ENCODE measurements at places on chromosomes 16 and 17.
A peak's percentile ranks its signal among the peaks of the same experiment; 100 is the strongest.

- no peak for DNase-seq
These were observed 233.0 kb upstream of the IRX5 start for GRCh38 chr16:54697677-54698076.

- DNase-seq, result peak; percentile 63
These were observed 9.5 kb upstream of the TCF25 start for GRCh38 chr16:89863741-89864526.

DNA sequence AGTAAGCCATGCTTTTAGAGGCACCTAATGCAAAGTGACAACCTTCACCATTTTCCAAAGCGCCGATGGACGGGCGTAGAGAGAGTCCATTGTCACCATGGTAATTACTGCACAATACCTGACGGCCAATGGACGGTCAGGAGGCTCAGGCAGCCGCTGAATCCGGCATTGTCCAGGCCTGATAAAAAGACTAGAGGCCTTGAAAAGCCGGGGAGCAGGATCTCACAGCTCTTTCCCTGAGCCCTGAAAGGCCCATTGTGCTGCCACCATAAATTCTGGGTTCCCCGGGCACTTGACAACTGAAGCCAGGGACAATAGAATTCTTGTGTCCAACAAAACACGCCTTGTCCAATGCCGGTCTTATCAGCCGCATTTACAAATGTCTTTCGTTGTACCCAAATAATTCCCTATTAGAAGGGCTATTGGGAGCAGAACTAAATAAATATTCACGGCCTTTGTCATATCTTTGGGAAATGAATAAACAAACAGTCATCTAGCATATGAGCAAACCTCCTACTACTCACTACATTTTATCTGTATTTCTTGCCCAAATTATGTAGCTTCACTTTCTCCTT lies 62.4 kb downstream of the CDH11 start:
- DNase-seq, result no peak

DNA sequence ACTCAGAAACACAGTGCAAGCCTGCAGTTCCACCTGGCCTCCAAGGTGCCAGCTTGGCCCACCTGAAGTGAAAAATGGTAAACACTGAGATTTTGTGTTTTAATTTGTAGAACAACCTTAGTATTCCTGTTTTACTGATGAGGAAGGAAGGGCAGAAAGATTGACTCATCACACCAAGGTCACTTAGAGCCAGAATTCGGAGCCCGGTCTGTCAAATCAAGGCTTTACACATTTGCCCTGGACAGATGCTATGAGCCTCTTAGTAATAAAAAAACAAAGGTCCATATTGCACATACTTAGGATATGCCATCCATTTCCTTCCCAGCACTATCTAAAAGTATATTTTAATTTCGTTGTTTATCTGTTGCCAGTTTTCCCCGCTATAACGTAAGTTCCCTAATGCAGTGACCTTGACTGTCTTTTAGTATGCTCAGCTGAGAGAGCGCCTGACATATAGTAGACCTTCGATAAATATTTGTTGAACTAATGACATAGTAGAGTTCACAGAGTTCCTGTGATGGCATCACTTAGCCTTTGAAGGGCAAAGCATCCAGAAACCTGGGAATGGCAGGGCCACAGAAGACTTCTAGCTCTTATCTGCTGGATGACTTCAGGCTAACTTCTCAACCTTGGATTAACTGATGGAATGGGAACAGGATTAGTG lies 7.2 kb upstream of the TBKBP1 start:
- no peak for DNase-seq

- DNase-seq, result no peak
These were observed 25.7 kb upstream of the SUPT4H1 start for GRCh38 chr17:58377661-58378060.

DNA sequence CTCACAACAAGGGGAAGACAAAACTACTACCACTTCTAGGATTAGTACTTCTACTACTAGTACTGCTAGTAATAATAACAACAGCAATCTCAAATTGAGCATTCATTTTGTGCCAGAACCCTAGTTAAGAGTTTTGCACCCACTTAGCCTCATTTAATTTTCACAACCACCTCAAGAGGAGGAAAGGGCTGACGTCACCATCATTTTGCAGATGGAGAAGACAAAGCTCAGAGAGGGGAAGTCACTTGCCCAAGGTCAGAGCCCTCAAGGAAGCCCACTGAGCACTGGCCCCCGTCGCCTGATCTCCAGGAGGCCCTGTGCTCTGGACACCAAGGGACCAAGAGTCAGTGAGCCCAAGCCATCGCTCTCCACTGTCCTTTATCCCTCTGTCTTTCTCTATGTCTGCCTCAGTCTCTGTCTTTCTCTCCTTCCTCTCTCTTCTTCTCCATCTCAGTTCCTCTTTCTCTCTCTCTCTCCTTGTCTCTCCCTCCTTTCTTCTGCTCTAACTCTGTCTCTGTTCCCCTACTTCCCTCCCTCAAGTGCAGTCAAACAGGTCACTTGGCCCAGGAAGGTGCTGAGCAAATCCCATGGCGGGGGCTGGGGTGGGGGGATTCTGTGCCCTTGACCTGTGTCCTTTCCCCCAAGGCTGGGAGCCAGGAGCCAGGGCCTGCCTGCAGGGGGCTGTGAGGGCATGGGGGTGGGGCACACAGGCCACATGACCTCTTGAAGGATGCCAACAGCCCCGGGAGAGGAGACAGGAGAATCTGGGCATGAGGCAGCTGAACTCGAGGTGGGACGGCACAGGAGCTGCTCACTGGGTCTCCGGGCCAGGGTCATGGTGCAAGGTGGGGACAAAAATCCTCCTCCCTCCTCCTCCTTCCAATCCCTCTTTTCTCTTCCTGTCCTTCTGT lies 11.2 kb upstream of the NGFR start:
- no peak for DNase-seq

DNA sequence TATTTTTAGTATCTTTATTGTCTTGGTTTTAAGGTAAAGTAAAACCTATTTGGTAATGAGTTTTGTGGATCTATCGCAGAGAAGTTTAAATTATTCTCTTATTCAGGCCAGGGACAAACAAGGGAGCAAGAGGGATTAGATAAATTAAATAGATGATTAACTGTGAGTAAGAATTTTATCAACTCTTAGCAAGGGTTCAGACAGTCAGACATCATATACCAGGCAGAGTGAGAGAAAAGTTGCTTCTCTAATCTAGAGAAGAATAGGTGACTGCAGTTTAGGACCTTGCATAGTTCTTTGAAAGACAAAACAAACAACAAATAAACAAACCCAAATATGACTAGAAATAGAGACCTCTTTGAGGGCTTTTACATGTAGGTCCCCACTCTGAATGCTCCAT lies 840.2 kb upstream of the GOT2 start:
- no peak for DNase-seq

DNA sequence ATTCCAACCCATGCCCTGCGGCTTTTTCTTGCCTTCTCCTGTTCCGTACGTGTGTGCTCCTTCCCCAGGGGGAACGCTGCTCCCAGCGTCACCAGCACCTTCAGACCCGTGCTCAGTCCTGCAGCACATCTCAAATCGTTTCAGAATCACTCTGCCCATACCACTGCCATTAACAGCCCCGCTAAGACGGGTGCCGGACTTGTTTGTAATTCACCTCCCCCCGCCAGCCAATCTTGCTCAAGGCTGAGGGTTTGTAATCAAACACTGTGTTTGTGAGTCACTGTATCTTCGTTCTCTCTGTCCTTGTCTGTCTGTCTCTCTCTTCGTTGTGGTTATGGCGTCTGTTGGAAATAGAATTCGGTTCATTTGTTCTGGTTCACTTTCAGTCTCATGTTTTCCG lies 17.3 kb downstream of the CARD14 start:
- no peak for DNase-seq

DNA sequence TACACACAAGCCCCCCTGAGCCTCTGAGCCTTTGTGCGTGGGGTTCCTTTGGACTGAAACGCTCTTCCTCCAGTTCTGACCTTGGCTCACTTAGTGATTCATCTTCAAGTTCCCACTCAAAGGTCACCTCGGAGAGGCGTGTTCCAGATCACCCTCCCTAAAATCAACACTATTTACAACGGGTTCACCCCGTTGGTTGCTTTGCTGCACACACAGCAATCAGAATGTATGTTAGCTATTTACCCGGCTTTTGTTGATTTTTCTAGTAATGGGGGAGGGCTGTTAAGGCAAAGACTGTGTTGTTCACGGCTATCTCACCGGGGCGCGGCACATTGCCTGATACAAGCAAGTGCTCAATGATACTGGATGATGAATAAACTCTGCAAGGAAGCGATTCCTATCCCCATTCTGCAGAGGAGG lies 977 bp downstream of the NAGPA start:
- no peak for DNase-seq
